Activated CD8-positive, alpha-beta memory T cell treated with anti-CD3 and anti-CD28 coated beads for 48 hours (primary cell): ENCODE measurements at places on chromosomes 12 and 14.

DNA sequence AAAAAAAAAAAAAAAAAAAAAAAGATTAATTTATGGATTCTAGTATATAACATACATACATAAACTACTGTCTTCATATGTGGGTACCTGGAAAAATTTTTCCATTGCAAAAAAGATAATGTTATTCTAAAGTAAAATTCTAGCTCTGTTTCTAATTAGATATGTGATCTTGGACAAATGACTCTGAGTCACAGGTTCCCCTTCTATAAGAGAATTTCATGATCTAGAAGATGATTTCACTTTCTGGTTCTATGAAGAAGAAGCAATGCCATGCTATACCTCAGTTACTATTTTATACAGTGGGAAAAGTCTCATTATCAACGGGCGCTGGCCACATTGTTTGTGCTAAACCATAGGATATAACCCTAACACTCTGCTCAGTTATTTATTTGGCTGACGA lies 351.3 kb downstream of the ZFP36L1 start:
- no peak for DNase-seq

GRCh38 chr12:2615665-2616402 lies 178.9 kb upstream of the FKBP4 start:
- no peak for DNase-seq

DNA sequence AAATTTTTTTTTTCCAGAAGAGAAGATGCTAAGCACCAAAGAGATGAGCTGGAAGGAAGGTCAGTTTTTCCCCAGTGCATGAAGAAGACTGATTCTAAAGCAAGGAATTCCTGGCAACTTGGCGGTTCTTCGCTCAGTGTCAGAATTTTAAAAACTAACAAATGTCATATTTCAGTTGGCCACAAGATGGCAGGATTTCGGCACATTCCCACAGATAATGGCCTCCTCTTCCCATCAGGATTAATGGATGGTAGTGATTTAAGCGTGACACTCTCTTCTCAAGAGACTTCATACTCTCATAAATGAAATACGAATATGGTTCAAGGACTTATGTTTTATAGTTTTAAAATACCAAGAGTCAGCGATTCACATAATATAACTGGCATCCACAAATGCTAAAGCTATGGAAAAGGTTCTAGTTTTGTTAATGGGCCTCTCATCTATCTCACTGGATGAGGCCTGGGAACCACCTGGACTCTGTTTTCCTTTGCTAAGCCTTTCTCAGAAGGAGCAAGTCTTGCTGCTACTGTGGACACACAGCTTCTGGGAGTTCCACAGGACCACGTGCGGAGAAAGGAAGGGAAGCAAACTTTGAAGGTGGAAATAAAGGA lies 46.1 kb upstream of the PTPRO start:
- no peak for DNase-seq

DNA sequence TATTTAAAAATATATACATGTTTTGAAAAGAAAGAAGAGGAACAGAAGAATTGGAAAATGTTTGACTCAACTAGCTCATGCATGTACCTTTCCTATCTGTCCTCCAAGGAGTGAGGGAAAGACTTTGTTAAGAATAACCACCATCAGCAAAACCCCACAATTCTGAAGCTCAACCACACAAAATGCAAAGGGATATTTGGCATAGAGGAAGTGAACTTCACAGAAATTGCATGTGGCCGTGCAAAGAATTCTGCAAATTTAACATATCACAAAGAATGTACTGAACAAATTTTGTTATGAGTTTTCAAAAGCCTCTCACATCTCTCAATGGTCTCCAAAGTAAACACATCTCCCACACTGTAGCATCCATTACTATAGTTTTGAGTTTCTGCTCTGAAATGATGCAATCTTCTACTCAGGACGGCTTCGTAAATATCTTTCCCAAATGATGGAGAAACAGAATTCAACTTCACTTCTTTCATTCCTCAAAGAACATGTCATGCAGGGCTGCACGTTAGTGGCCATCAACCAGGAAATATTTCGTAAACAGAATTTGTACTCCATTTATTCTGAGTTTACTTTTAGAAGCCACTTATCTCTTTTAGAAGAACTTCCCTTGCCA lies 17.6 kb downstream of the DUSP6 start:
- no peak for DNase-seq

- DNase-seq: no peak
These were observed 25.3 kb downstream of the PHLDA1 start for GRCh38 chr12:76006028-76006925.

GRCh38 chr12:12537421-12537820 lies 25.2 kb downstream of the DUSP16 start:
- no peak for DNase-seq

- no peak for DNase-seq
These were observed 92.6 kb downstream of the DICER1 start for GRCh38 chr14:95064734-95065133.

DNA sequence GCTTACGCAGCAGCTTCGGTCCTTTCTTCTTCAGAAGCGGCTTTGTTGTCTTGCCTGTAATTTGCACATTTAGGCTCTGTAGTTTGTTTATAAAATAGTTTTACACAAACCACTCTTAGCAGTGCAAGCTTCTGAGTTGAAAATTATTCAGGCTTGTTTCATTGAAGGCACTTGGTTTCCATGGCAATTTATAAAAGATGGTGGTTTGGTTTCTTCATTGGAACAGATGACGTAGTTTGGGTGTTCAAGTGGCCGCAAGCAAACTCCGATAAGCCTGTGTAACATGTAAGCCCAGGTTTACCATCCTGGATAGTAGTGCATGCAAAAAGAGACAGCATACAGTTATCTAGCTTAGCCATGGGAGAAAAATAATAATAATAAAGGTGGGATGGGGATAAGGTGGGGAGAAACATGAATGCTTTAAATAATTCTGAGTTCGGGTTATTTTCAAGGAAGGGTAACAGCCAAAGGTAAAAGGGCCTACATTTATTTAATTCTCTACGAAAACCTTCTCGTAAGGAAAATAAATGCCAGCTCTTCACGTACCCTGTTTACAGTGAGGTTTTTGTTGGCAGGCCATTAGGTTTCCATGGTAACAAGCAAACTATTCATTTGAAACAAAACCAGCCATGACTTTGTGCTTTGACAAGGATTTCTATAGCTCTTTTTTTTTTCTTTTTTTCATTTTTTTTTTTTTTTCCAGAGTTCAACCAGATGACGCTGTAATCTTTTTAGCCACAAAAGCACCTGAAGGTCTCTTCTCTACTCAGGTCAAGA lies 189.6 kb upstream of the RPL10L start:
- no peak for DNase-seq

- DNase-seq: no peak
These were observed 8.1 kb downstream of the VAMP1 start for GRCh38 chr12:6462234-6462995.

GRCh38 chr12:51622564-51622963 lies 31.5 kb downstream of the SCN8A start:
- no peak for DNase-seq

GRCh38 chr12:103317220-103317619 lies 178.5 kb downstream of the C12orf42 start:
- DNase-seq: no peak

DNA sequence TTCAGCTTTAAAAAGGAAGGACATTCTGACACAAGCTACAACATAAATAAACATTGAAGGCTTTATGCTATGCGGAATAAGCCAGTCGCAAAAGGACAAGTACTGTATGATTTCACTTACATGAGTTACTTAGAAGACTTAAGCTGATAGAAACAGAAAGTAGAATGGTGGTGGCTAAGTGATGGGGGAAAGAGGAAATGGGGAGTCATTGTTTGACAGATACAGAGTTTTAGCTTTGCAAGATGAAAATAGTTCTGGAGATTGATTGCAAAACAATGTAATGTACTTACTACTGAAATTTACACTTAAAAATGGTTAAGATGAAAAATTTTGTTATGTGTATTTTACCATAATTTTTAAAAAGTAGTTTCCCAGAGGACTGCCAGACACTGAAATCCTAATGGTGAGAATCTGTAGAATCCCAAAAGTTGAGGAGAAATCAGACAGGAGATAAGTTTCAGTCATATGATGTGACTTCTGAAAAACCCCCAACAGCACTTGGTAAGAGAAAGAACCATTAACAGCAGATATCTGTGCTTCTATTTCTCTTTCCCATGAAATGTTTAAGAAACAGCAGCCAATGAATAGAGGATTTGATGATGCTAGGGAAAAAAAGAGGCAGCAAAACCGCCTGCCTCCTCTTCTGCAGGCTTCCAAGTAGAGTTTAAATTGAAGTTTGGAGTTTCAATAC lies 16.6 kb upstream of the CLEC2A start:
- DNase-seq: no peak

DNA sequence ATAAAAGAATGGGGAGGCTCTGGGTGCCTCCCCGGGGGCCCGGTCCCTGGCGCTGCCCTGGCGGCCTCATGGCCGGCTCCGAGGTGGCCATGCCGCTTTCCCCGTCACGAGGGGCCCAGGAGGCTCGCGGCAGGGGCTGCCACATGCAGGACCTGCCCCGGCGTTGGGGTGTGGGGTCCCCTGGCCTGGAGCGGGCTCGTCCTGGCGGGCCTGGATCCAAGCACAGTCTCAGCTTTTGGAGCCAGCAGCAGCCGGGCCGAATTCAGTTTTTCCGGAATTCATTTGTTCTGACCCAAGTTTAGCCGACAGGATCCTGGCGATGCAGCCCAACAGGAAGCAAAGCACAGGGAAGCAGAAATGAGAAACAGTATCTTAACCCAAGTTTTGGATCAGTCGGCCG lies 26.4 kb upstream of the AEBP2 start:
- no peak for DNase-seq

GRCh38 chr14:54535646-54536045 lies 25.9 kb downstream of the CGRRF1 start:
- no peak for DNase-seq

GRCh38 chr14:89507521-89507920 lies 90.5 kb upstream of the FOXN3 start:
- no peak for DNase-seq

GRCh38 chr12:10361084-10361483 lies 28.8 kb downstream of the KLRK1 start:
- no peak for DNase-seq

- DNase-seq: no peak
These were observed 105.1 kb upstream of the TMEM260 start for GRCh38 chr14:56474419-56475022.

GRCh38 chr12:112179341-112179740 lies 54.0 kb downstream of the TRAFD1 start:
- no peak for DNase-seq

DNA sequence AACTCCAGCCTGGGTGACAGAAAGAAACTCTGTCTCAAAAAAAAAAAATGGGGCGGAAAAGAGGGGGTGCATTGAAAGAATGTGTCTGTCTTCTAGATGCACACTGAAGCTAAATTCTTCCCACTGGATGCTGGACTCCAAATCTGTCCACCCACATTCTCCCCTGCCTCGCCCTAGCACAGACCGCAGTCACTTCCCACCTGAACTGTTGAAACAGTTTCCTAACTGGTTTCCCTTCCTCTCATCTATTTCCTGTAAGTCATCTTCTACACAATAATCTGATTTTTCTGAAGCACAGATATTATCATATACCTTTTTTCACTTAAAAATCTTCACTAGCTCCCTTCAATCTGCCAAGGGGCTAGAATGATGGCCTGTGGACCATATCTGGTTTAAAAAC lies 1.5 kb upstream of the HCAR1 start:
- DNase-seq: no peak

DNA sequence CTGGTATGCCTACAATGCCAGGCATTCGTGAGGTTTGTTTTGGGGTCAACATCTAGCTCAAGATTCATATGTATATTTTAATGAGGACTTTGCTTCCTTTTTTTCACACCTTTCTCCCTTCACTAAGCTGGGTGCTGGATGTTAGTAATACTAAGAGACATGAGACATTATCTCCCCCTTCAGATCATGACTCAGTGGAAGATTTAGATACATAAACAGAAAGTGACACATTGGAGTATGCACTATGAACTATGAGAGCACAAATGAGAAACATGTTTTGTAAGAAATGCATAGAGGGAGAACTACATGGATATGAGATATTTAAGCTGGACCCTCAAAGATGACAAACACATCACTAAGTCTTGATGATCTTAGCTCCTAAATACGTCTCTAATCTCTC lies 286.3 kb downstream of the RPAP3 start:
- DNase-seq: no peak

- no peak for DNase-seq
These were observed 420.7 kb downstream of the ADAMTS20 start for GRCh38 chr12:43131301-43131700.

GRCh38 chr14:58919217-58919616 lies 269.2 kb upstream of the DAAM1 start:
- DNase-seq: no peak

DNA sequence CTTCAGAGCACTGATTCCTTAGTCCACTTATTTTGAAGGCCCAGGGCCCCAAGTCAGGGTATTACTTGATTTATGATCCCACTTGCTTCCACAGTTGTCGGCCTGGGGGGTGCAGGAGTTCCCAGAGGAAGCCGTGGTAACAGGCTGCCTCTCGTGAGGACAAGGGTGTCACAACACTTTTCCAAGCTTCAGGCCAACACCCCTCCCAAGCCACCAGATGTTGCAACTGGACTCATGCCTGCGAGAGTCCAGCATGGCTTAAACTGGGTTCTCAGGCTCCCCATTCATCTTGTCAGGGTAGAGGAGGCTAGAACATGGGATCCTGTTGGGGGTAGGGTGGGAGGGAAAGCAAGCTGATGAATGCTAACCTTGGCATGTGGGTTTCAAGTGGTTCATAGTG lies 56.1 kb downstream of the BMP4 start:
- no peak for DNase-seq

DNA sequence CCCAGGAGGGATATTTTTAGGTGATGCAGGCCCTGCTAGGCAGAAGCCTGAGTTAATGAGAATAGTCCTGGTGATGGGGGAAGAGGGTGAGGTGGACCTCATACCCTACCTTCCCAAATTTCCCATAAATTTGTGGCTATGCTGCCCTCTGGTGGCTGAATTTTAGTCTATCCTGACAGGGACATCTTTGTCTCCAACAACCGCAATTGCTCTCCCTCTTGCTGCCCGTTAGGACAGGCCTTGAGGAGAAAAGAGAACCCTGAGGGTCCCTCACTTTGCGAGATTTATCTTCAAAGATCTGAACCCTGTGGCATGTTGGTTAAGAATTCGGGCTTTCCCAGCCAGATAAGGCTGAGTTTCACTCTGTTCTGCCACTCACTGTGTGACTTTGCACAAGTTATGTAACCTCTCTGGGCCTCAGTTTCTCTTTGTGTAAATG lies 9.8 kb upstream of the ZNF385A start:
- no peak for DNase-seq

GRCh38 chr12:121170151-121170550 lies 37.5 kb downstream of the P2RX7 start:
- no peak for DNase-seq

DNA sequence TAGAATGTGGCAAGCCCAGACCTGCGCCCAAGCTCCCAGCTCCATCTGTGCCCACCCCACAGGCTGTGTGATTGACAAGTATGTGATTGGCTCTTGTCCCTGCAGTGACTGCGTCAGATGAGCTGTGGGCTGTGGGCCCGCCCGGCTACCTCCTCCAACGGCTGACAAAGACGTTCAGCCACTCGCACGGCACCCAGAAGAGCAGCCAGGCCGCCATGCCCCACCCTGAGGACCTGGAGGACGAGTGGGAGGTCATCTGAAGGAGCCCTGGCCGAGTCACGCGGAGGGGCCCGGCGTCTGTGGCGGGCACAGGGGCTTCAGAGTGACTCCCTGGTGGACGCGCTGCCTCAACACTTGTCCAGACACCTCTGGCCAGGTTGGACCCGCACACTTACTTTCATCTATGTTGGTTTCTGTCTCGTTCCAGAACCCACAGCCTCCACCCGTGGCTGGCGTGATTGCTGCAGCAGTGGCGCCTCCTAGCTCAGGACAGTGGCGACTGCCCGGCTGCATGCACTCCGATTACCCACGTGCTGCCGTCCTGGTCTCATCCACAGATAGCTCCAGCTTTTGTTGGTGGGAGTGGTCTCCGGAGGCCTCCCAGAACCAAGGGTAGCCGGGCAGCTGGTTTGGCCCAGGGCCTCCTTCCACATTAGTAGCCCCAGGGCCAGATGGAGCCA lies 11.4 kb downstream of the ANKRD9 start:
- DNase-seq: no peak
